ENCODE measurements at places on chromosomes 1 and 21.

- no peak for DNase-seq
These were observed 35.6 kb downstream of the STUM start for GRCh38 chr1:226584164-226584563.

DNA sequence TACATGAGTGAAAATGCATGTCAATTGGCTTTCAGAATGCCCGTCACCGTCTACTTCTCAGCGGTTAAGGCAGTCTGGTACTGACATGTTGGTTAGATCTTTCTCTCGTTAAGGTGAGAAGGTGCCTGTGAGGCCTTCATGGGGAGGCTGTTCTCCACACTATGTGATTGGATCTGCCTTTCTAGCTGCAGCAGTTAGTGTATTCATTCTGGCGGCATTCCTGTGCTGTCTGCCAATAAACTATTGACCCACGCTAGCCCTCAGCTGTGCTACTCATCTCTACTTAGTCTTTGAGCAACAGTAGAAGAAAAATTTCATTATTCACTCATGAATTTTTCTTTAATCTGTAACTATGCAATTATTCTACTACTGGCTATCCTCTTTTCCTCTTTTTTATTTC, 32.0 kb downstream of the CCSAP start:
- no peak for DNase-seq

GRCh38 chr1:36133484-36133883, 8.5 kb upstream of the COL8A2 start:
- no peak for DNase-seq

DNA sequence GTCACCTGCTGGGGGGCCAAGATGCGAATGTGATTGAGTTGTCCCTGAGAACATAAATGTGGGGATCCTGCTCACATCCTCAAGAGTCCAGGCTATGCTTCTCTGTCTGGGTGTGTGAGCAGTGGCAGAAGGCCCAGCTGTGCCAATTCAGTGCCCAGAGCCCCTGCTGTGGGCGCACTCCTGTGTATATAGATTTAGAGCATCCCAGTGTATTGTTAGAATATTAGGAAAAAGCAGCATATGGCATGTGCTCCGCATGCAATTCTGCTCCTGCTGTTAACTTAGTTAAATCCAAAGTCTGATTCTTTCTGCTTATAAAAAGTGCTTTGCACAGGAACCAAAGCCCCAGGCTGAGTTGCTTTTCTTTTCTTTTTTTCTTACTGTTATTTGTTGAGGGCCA, 37.8 kb downstream of the FAM78B start:
- no peak for DNase-seq

- DNase-seq, result no peak
These were observed 14.0 kb upstream of the ZC3H11B start for GRCh38 chr1:219626865-219627264.

DNA sequence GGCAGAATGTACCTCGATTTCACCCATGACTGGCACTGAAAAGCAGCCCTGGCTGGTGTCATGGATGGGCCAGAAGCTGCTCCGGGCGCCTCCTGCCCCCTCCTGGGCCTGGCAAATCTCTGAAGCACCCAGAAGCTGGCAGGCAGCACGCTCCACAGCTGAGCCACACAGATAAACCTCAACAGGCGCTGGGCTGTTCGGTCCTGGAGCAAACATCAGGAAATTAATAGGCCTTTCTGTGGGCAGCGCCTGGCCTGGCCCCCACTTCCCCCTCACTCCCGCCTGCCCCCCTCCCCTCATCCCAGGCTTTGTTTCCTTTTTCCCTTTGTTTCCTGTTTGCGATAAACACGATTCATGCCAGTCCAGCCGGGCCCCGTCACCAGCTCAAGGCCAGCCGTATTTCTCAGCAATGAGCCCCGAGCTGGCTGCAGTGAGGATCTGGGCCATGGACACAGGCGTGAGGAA, 20.1 kb upstream of the DISP3 start:
- no peak for DNase-seq

DNA sequence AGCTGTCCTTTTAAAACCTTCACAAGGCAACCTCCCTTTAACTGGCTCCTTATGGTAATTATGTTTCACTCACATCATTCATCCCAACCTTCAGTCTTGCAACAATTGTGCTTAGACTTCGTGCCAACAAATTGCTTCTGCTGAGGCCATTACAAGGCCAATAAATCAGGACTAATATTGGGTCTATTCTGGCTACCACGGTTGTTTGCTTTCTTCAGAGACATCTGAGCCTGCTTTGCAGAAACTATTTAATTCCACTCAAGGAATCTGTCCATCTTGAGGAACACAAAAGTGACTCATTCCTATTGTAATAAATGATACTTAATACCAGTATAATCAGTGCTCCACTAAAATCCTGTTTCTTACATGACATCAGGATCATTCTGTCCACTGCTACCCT, 2.6 kb upstream of the GSTM4 start:
- no peak for DNase-seq

- no peak for DNase-seq
These were observed 40.8 kb upstream of the GPR157 start for GRCh38 chr1:9169601-9170137.

DNA sequence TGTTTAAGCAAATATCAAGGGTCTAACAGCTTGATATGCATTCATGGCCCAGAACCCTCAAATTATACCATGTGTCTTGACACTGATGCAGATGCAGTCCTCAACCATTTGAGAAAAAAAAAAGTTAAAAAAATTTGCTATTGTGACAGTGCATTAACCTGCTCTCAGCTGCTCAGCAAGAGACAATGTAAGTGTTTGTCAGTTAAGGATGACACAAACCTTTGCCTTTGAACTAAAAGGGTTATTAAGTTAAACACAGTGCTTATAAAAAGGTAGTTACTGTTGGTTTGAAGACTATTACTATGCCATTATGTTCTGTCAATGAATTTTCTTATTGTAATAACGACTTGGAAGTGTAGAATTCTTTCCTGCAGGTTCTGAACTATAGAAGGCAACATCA, 655.6 kb upstream of the NEGR1 start:
- no peak for DNase-seq

DNA sequence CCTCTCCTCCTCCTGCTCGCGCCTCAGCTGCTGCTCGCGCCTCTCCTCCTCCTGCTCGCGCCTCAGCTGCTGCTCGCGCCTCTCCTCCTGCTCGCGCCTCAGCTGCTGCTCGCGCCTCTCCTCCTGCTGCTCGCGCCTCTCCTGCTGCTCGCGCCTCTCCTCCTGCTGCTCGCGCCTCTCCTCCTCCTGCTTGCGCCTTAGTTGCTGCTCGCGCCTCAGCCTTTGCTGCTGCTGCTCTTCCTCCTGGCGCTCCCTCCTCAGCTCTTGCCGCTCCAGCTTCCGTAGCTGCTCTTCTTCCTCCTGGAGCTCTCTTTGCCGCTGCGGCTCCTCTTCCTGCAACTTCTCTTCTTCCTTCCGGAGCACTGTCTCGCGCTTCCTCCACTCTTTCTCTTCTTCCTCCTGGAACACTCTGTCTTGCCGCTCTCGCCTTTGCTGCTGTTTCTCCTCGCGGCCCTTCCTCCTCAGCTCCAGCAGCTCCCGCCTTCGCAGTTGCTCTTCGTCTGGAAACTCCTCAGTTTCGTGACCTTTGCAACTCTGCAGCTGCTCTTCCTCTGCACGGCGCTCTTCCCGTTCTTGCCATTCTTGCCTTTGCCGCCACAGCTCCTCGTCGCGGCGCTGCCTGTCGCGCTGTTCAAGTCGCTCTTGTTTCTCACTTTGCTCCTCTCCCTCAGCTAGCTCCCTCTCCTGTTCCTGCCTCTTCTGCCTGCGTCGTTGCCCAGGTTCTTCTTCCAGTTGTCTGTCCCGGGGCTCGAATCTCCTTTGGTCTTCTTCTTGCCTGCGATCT, 3.0 kb downstream of the TCHH start:
- DNase-seq, result no peak
